ENCODE measurements at places on chromosomes 13 and 19.

- no peak for DNase-seq
Measured at GRCh38 chr13:37212826-37213225, 107.4 kb upstream of the CSNK1A1L start.

- no peak for DNase-seq
Measured at GRCh38 chr13:88862095-88862620, 1191.0 kb downstream of the SLITRK5 start.

DNA sequence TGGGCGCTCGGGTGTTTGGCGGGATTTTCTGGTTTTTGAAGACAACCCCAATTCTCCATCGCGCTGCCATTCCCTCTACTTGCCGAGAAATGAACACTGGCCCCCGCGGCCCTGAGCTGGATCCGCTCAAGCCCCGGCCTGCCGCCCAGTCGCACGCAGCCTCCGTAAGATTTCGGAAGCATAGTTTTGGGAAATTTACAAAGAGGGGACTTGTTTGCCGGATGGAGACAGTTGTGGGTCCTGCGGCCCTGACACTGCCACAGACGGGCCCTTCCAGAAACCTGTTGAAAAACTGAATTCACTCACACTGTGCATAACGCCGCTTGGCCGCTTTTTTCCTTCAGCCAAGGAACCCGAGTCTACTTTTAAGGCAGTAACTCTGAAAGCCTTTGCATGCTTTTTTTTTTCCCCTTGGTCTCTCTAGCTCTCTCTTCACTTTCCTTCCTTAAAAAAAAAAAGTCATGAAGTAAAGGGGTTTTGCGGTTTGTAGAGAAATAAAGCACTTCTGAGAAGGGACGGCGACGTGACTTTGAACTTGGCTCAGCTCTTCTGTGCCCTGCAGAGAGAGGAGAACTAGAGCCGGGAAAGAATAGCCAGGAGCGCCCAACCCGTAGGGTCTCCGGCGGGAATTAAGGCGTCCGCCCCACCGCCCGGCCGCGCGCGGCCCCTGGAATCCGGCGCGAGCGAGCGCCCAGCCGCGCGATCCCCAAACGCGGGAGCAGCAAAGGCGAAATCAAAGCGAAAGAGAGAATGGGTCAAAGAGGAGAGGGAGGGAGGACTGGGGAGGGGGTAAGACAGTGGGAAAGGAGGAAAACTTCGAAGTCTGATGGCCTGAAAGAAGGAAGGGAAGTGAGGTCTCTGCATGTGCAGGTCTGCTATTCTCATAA is 3.4 kb upstream of the ZIC2 start:
- no peak for DNase-seq

GRCh38 chr19:1396019-1396767 is 5.1 kb downstream of the GAMT start:
- DNase-seq = no peak

DNA sequence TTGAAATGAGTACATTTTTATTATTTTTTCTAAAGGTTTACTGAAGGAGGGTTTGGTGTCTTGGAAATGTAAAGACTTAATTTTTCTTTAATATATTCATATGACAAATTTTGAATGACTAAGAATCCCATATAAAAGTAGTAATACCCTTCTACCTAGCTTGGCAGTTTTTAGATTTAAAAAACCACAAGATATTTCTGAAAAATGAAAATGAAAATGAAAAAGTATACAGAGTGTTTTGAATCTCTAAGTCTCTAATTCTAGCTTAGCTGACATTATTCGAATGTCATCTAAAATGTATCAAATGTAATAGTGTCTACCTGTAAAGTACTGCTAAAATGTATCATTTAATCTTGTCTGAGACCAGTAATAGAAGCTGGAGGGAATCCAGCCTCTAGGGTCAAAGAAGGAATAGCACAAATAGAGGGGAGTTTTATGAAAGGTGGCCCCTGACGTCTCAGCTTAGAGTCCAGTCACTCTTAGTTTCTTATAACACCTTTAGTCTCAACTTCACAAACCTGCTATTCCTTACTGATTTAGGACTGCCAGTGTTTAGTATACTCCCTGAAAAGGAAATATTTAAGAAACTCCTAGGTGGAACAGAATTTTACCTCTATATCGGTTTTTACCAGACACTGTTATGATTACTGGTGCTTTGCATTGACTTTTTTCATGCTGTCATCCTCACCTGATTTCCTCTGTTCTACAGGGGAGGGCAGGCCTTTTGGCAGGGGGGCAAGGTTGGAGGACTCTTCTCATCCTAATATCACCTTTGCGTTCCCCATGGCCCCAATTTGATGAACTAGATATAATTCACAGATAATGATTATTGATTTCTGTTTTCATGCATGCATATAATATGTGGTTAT is 16.2 kb upstream of the MIR17HG start:
- DNase-seq = no peak
